Thoracic aorta (tissue), 2 donors: ENCODE measurements at places on chromosomes 12 and 14. TPM values are rescaled to one million over a fixed set of nuclear protein-coding genes. Genes with fewer than 3 reads are reported as not detected.

DNA sequence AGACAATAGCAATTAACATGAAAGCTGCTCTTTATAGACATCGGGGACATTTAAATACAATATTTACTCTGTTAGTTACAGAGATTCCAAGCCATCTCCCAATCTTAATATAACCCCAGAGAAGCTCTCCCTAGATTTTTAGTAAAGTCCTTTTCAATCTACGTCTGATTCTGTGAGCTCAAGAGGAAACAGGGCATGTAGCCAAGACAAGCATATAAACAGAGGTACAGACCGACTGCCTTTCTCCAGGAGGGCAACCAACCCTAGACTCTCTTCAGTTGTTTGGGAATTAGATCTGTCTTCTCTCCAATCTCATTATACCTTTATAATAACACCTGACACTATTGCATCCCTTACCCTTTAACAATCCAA lies 57.4 kb downstream of the TMTC1 start:
- H3K4me1 ChIP-seq: peaks cover 34% of the 10 kb centered on the region
- H3K4me3 ChIP-seq: peak overlapping the region; percentile 30
- H3K27me3 ChIP-seq: no peaks in the 10 kb centered on the region
- no peak for DNase-seq
- no peaks in the 10 kb centered on the region for H3K36me3 ChIP-seq
- H3K27ac ChIP-seq: peak overlapping the region; percentile 86

GRCh38 chr12:121397521-121397920 lies 2.4 kb upstream of the RNF34 start:
- H3K36me3 ChIP-seq: no peaks in the 10 kb centered on the region
- H3K27me3 ChIP-seq: no peaks in the 10 kb centered on the region
- H3K4me1 ChIP-seq: peaks cover 26% of the 10 kb centered on the region
- no peak overlapping the region for H3K4me3 ChIP-seq
- H3K27ac ChIP-seq: no peak overlapping the region

DNA sequence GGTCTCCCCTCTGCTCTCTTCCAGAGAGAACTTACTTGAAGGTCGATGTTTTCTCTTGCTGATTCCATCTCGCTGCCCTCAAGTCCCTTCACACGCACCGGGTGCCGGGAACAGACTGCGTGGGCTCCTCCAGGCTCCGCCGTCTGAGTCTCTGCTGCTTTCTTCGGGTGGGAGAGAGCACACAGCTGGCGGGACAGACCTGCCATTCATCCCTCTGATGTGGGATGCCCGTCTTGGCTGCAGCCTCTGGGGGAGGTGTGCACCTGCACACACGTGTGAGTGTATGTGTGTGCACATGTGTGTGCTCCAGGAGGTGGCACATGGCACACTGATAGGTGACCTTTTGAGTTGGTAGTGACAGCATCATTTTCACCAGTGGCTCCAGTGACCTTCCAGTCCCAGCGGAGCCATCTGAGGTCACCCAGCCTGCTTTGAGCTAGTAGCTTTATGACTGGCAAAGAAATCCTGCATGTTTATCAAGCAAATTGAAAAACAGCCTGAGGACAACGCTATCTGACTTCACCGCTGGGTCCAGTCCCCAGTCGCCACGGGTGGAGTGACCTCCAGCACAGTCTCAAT lies at the start of gene NINJ2:
NINJ2 (minus strand) TSS at position 153 of the 579 bp plus-strand sequence; CDS start at position 68, 85 bp downstream.
- no peak for DNase-seq
- no peak within 1 kb of the TSS for H3K27ac ChIP-seq
- H3K4me1 ChIP-seq: peaks cover 31% of the 10 kb centered on the region
- H3K4me3 ChIP-seq: peak within 1 kb of the TSS; percentile 45

RARG gene
- 25.7 TPM for total RNA-seq

POTEM gene
- not detected for total RNA-seq

DNA sequence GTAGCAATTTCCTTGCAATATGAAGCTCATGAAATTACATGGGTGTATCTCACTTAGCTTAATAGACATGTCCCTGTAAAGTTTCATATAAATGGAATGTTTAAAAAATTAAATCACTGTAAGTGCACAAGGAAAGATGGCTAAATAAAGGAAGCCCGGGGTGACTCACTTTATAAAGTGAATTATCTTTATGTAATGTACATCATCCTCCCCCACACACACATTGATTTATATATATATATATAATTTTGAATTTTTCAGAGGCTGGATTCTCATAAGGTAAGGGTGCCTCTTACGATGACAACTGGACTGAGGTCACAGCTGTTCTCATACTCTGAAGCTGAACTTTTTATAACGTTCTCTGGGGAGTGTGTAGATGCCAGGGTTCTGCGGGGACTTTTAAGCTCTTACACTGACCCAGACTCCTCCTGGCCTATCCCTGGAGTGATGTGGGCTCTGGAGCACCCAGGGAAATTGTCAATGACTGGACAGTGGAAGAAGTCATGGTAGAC lies 108.7 kb upstream of the HIF1A start:
- H3K27ac ChIP-seq: peak overlapping the region; percentile 68
- no peak for DNase-seq
- H3K4me1 ChIP-seq: peaks cover 27% of the 10 kb centered on the region
- no peak overlapping the region for H3K4me3 ChIP-seq
- no peaks in the 10 kb centered on the region for H3K27me3 ChIP-seq

DNA sequence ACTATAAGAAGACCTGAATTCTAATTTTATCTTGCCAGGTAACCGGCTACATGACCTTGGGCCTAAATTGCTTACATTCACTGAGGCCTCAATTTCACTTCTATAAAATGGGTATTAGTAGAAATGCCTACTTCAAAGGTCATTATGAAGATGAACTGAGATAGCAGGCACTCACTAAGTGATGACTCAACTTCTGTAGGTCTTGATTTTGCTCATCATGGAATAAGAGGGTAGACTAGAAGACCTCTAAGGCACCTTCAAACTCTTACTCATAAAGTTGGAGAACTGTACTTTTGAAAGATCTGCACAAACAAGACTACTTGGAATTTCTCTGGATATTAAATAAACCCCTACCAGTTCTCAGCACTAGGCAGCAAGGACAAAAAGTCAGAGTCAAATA lies 39.3 kb upstream of the FRMD6 start:
- no peaks in the 10 kb centered on the region for H3K27me3 ChIP-seq
- H3K4me3 ChIP-seq: no peak overlapping the region
- H3K36me3 ChIP-seq: no peaks in the 10 kb centered on the region
- peaks cover 13% of the 10 kb centered on the region for H3K4me1 ChIP-seq
- H3K27ac ChIP-seq: no peak overlapping the region

- no peak for DNase-seq
- no peaks in the 10 kb centered on the region for H3K36me3 ChIP-seq
- no peak overlapping the region for H3K27ac ChIP-seq
- H3K27me3 ChIP-seq: no peaks in the 10 kb centered on the region
These were observed 6.0 kb upstream of the KRT4 start for GRCh38 chr12:52819731-52820510.

- H3K4me1 ChIP-seq: no peaks in the 10 kb centered on the region
- no peaks in the 10 kb centered on the region for H3K36me3 ChIP-seq
- H3K27me3 ChIP-seq: no peaks in the 10 kb centered on the region
These were observed 99.9 kb downstream of the PPM1H start for GRCh38 chr12:62834971-62835547.

GYS2 gene
- total RNA-seq: not detected

DNA sequence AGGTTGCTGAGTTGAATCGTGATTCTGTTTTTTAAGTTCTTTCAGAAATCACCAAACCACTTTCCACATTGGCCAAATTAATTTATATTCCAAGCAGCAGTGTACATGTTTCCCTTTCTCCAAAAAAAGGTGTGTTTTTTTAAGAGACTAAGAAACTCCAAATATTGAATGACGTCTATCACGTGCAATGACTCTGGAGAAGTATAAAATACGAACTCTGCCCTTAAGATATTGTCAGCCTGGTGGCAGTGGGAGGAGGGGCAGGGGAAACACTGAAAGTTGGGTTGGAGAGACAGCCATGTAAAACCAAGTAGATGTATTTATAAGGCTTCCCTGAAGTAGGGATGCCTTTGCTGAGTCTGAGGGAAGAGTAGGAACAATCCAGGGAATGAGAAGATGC lies 50.1 kb upstream of the DHRS4 start:
- H3K4me1 ChIP-seq: no peaks in the 10 kb centered on the region
- no peaks in the 10 kb centered on the region for H3K36me3 ChIP-seq
- H3K4me3 ChIP-seq: no peak overlapping the region
- H3K27me3 ChIP-seq: no peaks in the 10 kb centered on the region
- H3K27ac ChIP-seq: no peak overlapping the region

DNA sequence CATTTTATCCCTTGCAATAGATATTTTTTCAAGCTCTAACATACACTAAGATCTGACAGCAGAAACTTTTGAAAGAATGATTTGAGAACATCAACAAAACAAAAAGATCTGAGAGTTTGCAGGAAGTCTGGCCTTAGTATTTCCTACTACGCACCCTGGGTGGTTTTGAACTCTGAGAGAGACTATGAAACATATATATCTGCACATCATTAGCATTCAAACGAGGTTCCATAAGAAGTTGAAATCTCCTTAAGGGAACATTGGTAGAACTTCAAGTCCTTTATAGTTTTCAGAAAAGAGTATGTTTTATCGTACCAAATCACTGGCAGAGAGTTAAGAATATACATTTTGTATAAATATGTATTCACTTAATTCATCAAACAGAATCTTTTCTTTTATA lies 86.3 kb downstream of the RMST start:
- H3K4me1 ChIP-seq: no peaks in the 10 kb centered on the region
- H3K27ac ChIP-seq: no peak overlapping the region
- no peak for DNase-seq
- no peak overlapping the region for H3K4me3 ChIP-seq

SALL2 gene
- 4.9 TPM for total RNA-seq

C12orf54 gene
- not detected for total RNA-seq

DNA sequence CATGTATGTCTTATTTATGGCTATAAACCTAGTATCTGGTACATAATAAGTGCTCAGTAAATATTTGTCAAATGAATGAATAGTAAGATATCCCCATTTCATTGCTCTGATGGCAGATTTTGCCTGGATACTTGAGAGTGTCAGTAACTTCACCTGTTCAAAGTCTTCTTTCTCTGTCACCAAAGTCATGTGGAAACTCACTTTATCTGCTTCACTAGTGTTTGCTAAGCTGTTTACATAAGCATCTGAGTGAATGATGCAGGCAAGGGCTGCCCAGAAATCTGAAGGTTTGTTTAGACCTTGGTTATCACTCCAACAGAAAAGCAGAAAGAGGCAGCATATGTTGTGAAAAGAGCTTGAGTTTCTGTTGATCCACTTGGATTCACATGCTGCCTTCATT lies 4.3 kb downstream of the OR4E1 start:
- H3K4me3 ChIP-seq: no peak overlapping the region
- DNase-seq: no peak
- no peaks in the 10 kb centered on the region for H3K4me1 ChIP-seq
- no peaks in the 10 kb centered on the region for H3K36me3 ChIP-seq

DNA sequence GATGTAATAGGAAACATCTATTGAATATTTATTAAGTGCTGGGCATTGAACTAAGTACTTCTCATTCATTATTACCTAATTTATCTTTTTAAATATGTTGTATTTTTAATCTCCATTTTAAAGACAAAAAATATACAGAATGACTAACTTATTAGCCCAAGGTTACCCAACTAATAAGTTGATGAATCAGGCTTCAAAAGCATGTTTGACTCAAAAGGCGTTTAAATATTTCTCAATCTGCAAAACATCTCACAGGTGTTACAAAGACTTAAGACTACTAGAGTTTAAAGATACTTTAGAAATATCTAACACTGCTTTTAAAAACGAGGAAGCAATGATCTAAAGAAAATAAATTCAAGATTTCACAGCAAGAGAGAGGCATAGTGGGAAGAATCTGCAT lies 457.4 kb upstream of the DCN start:
- no peaks in the 10 kb centered on the region for H3K4me1 ChIP-seq
- H3K36me3 ChIP-seq: no peaks in the 10 kb centered on the region

PCED1B gene
- 6.6 TPM for total RNA-seq

- H3K27me3 ChIP-seq: no peaks in the 10 kb centered on the region
- H3K27ac ChIP-seq: no peak overlapping the region
- H3K4me1 ChIP-seq: no peaks in the 10 kb centered on the region
These were observed 38.9 kb downstream of the TTC7B start for GRCh38 chr14:90777358-90777757.

SPTB gene
- total RNA-seq: 5.6 TPM

GRCh38 chr14:21107283-21107800 lies 6.5 kb downstream of the TMEM253 start:
- H3K27me3 ChIP-seq: no peaks in the 10 kb centered on the region
- DNase-seq: no peak
- H3K27ac ChIP-seq: no peak overlapping the region
- H3K4me1 ChIP-seq: peaks cover 34% of the 10 kb centered on the region
- no peak overlapping the region for H3K4me3 ChIP-seq

CLEC2A gene
- not detected for total RNA-seq

- H3K27me3 ChIP-seq: no peaks in the 10 kb centered on the region
- H3K4me3 ChIP-seq: no peak overlapping the region
- no peaks in the 10 kb centered on the region for H3K36me3 ChIP-seq
- peaks cover 5% of the 10 kb centered on the region for H3K4me1 ChIP-seq
- H3K27ac ChIP-seq: no peak overlapping the region
- DNase-seq: no peak
These were observed 91.7 kb downstream of the MYRFL start for GRCh38 chr12:69916544-69917235.

CCDC184 gene
- total RNA-seq: 0.81 TPM

DNA sequence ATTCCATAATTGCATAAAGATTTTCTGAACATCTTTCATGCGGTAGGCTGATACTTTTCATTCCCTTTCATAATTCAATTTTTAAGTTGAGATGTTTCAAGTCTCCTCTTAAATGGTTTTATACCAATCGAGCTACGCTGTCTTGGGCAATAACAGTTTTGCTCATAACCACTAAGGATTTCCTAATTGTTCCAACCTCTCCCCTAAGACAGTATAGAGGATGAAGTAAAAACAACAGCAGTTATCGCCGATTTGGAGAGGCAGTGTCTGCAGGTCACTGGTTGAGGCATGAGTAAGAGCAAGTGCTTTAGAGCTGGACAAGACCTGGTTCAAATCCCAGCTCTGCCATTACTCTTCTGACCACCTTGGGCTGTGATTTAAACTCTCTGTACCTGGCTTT lies 6.9 kb upstream of the MED13L start:
- DNase-seq: no peak
- no peaks in the 10 kb centered on the region for H3K27me3 ChIP-seq
- H3K4me3 ChIP-seq: no peak overlapping the region
- H3K27ac ChIP-seq: no peak overlapping the region
- no peaks in the 10 kb centered on the region for H3K4me1 ChIP-seq
- H3K36me3 ChIP-seq: no peaks in the 10 kb centered on the region

DNA sequence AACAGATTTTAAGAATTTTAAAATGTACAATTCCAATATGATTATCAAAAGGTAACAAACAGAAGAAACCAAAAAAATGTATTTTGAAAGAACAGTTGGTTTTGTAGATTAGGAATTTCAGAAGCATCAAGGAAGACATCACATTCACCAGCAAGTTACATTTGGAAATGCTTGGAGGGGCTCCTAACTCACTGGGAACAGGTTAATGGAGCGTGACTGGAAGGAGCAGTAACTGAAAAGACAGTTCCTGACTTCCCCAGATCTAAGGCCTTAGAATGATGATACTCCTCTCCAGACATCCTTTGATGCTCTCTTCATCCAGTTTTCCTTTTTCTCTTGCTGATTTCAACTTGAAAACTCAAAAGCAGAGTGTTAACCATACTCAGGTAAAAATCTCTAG lies 220.0 kb upstream of the EGLN3 start:
- no peaks in the 10 kb centered on the region for H3K36me3 ChIP-seq
- H3K4me3 ChIP-seq: no peak overlapping the region
- no peaks in the 10 kb centered on the region for H3K27me3 ChIP-seq
- peaks cover 7% of the 10 kb centered on the region for H3K4me1 ChIP-seq
- DNase-seq: no peak
- no peak overlapping the region for H3K27ac ChIP-seq

- no peaks in the 10 kb centered on the region for H3K4me1 ChIP-seq
- no peaks in the 10 kb centered on the region for H3K27me3 ChIP-seq
- H3K36me3 ChIP-seq: peaks cover 29% of the 10 kb centered on the region
- H3K4me3 ChIP-seq: no peak overlapping the region
- no peak overlapping the region for H3K27ac ChIP-seq
These were observed 13.2 kb upstream of the TIGAR start for GRCh38 chr12:4307593-4308333.

KRT71 gene
- total RNA-seq: not detected
